Germinal center (tissue), 1 donor: ENCODE measurements at places on chromosomes 5 and 9.
A peak's percentile ranks its signal among the peaks of the same experiment; 100 is the strongest.

GRCh38 chr5:91150234-91150633 lies 232.9 kb downstream of the ARRDC3 start:
- DNase-seq: no peak

GRCh38 chr5:179762079-179762780 lies 29.6 kb downstream of the MAML1 start:
- DNase-seq: peak; percentile 37

GRCh38 chr5:101877451-101877850 lies 418.6 kb downstream of the SLCO4C1 start:
- DNase-seq: no peak

GRCh38 chr5:1524799-1525623 lies 1.3 kb upstream of the LPCAT1 start:
- no peak for DNase-seq

- no peak for DNase-seq
Measured at GRCh38 chr5:78361631-78361993, 1.2 kb downstream of the SCAMP1 start.

DNA sequence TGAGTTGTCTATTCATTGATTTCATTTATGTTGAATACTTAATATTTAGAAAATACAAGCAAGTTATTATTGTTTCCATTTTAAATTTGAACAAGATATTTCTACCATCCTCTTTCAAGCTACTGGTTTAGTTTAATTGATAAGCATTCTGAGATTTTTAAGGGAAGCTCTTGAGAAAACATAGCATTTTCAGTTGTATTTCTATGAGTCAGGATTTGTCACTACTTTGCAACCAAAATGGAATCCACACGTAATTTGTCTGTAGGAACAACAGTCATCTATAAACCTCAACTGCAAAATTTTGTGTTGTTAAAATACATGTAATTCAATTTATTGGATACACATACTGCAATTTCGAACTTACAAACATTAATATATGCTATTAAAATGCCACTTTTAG lies 74.0 kb downstream of the PRR16 start:
- DNase-seq: no peak

DNA sequence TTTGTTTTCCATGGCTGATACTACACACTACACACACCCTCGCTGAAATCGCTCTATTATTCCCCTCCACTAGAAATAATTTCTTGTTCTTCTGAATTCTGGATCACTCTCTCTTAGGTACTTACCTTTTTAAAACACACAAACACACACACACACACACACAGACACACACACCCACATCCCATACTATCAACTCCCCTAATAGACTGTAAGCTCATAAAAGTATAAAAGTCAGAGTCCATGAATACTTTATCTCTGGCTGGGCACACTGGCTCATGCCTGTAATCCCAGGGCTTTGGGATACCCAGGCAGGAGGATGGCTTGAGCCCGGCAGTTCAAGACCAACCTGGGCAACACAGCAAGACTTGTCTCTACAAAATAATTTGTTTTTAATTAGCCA lies 11.1 kb downstream of the STRBP start:
- no peak for DNase-seq

DNA sequence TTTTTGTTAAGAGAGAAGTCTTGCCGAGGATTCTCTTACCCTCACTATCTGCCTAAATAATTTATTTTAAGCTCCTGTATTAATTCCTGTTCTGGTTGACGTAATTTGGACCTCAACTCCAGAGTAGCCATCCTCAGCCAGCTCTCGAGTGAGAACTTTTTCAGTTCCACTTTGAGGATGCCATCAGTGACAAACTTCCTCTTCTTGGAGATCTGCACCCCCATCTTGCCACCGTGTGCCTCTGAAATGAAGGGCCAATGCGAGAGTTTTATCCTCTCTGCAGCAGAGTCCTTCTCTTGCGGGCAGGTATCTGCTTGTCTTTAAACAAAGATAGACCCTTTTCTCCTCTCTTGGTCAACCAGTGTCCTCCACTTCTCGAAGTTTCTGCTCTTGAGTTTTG lies 19.5 kb upstream of the TMEM174 start:
- DNase-seq: peak; percentile 38

- DNase-seq: no peak
Measured at GRCh38 chr9:81461196-81461595, 228.2 kb downstream of the TLE1 start.

DNA sequence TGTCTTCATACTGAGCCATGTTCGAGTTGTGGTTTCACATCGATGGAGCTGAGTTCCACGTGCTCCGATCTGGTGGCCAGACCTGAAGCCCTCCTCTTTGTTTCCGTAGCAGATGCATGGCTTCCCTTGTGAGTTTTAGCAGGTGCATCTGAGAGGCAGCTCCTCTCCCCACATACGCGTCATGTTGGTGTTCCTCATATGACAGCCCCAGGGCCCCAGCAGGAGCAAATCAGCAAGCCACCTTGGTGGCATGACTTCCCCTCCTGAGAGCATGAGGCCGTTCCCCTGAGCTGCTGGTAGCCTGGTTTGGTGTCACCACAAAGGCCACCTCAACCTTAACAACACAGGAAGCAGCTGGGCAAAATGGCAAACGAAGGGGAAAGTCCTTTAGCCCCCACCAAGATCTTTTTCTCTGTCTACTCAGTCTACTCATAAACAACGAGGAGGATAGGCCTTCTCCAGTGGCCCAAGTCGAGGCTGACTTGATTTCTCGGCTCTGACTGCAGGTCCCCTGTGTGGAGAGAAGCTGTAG lies 5.9 kb downstream of the CYFIP2 start:
- DNase-seq: peak; percentile 87

DNA sequence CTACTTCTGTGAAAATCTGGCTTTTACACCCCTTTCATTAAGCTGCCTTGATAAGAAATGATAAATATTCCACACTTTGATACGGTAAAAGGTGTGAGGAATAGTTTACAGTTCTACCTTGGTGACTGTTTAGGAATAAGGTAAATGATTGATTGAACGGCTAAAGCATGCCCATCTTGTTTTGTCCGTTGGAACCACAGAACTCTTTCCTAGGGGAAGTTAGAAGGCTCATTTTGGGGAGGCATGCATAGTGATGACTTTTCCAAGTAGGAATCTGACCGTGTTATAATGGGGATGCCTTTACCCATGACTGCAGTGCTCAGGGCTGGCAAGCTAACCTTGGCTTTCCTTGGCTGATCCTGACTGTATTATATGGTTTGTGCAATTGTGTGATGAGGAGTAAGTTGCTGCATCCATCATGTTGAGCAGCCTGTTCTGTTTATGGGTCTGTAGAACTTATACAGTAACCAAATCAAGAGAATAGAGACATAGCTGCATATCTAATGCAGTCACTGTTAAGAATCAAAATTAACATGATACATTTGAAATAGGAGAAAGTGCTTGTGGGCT lies 24.5 kb downstream of the PCSK5 start:
- DNase-seq: no peak

DNA sequence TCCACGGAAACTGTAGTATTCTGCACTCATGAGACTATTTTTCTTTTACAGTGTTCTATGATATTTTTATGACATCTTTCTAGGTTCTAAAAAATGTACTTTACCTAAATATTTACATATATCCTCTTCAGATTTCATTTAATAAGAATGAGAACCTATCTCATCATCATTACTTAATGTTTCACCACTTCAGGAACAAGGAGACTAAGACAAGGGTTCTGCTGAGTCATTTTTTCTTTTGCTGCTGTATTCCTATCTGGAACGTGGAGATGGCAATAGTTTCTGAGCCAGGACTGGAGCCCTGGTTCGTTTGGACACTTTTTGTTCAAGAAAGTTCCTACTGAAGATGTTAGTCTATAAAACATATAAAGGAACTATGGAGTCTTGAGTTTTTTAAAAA lies 258.2 kb upstream of the MAP3K1 start:
- DNase-seq: no peak

DNA sequence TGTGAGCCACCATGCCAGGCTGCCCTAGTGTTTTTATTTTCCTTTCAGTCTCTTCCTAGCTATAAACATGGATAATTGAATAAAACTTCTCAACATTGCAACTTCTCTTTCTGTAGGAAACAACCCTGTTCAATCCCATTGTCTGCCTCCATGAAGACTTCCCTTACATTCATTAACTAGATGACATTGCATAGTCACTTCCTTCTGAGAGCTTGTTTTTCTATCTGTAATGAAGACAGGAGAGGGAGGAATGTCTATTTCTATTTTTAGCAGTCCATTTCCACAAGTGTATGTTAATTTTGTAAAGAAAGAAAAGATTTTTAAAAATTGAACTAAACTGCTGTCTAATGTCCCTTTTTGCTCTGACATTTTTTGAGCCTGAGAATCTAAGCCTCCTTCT lies 55.6 kb upstream of the MELK start:
- DNase-seq: no peak

DNA sequence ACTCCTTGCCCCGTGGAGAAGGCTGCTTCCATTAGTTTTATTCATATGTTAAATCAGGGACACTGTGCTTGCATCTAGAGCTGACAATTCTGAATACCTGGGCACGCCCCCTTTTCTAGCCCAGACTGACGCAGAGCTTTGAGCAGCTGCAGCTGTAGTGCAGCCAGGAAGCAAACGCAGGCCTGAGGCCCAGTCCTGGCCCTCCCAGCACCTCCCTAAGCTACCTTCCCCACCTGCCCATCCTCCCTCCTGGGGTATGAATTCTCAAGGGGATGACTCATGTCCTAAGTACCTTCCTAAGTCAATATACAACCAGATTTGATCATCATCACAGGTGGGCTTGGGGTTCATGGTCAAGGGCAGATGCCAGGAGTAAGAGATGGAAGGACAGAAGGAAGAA lies 3.5 kb downstream of the PHF19 start:
- DNase-seq: no peak

DNA sequence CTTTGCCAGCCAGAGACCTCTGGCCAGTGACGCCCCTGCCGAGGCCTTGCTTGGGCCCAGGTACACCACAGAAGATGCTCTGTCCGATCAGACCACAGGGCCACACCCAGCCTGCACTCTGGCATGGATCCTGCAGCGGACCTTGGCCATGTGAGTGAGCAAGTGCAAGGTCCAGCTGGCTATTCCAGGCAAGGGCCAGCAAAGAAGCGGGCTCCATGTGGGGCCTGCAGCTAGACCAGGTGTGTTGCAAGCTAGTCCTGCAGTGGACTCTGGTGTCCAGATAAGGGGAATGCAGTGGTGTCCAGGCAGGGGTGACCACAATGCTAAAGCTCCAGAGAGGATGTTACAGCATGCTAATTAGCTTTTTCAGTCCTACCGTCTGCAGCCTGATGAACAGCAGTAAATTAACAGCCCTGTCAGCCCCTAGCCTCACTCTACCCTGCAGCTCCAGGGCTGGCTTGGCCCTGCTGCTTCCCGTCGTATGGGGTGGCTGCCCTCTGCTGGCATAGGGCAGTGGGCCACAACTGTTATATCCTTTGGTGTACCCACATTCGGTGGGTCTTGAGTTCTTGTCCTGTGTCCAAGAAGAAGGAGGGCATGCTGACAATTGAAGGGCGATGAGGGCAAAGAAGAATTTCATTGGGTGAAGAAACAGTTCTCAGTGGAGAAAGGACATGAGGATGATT lies 284.5 kb upstream of the POU5F2 start:
- no peak for DNase-seq

GRCh38 chr9:89714321-89714720 lies 109.5 kb downstream of the GADD45G start:
- no peak for DNase-seq
